ENCODE measurements at places on chromosomes 5 and 9.

DNA sequence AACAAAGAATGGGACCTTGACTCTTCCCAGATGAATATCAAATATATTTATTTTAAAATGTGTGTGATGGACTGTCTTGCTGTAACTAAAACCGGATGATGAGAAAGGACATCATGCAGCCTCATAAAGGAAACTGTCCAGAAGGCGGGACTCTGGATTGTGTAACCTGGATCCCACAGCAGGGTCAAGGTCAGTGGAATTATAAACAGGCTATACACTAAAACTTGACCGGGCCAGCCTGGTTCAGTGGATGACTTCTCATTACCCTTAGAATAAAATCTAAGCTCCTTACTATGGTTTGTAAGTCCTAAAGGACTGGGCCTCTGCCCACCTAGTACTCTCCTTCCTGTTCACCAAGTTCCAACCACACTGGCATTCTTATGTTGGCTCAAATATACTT lies 280.3 kb downstream of the ELAVL2 start:
- no peak for DNase-seq

GRCh38 chr5:60207040-60207439 lies 313.5 kb upstream of the PDE4D start:
- DNase-seq, result no peak

- no peak for DNase-seq
These were observed 7.1 kb downstream of the ANP32B start for GRCh38 chr9:97990259-97990658.

DNA sequence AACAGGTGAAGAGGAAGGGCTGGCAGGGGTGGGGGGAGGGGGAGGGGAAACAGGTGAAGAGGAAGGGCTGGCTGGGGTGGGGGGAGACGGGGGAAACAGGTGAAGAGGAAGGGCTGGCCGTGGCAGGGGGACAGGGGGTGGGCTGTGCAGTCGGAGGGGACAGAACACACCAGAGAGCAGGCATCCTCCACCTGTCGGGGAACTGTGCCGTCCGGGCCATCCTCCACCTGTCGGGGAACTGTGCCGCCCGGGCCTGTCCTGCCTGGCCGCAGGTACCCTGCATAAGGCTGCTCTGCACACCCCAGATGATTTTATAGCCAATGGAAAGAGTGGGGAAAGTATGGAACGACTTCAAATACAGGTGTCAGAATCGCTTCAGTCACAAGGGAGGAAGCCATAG lies 32.5 kb upstream of the PPP1R26 start:
- DNase-seq, result no peak

- no peak for DNase-seq
These were observed 402.7 kb upstream of the TNC start for GRCh38 chr9:115520646-115521045.

DNA sequence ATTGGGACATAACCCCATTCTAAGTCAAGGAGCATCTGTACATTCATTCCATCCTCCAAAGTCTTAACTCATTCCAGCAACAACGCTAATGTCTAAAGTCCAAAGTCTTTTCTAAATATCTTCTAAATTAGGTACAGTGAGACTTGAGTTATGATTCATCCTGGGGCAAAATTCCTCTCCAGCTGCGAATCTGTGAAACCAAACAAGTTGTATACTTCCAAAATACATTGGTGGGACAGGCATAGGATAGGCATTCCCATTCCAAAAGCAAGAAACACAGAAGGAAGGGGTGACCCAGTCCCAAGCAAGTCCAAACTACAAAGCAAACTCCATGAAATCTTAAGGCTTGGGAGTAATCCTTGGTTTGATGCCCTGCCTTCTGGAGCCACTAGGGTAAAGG lies 97.6 kb upstream of the FANCC start:
- DNase-seq, result no peak

- no peak for DNase-seq
These were observed 220.5 kb downstream of the GDNF start for GRCh38 chr5:37619353-37619752.

- DNase-seq, result no peak
These were observed 79.7 kb downstream of the MED27 start for GRCh38 chr9:131999692-132000551.

GRCh38 chr5:16733331-16734006 lies 116.7 kb upstream of the RETREG1 start:
- no peak for DNase-seq

- DNase-seq, result no peak
These were observed 75.3 kb upstream of the TBCA start for GRCh38 chr5:77851176-77852067.

GRCh38 chr9:111516061-111516465 lies 8.9 kb upstream of the ZNF483 start:
- no peak for DNase-seq

GRCh38 chr9:36922548-36922947 lies 111.5 kb downstream of the PAX5 start:
- DNase-seq, result no peak

GRCh38 chr9:78032730-78033457 lies 1.3 kb upstream of the GNAQ start:
- no peak for DNase-seq

DNA sequence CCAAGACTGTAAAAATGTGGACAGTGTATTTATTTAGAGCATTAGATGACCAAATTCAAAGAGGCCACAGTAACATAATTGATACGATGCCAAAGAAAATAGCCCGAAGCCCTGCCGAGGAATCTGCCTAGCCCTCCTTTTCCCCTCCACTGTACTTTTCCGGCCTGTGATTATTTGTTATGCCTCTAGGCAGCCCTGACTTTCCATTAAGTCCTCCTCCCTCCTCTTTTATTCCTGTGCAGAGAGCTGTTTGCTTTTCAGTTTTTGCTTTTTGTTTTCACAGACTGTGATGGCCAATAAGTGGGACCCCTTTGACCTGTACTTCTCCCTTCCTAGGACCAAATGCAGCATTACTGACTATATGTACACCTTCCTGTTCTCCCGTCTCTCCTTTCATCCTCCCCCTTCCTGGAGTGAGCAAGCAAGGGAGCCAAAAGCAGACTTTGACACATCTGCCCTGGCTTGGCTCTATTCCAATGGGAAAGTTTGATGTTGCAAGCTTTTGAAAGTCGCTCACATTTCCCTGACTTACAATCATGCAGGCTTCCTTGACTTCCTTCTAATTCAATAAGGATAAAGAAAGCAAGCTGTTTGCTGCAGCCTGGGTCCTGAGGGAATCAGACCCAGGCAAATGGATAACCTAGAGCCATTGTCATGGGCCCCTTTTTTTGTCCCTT lies 76.1 kb downstream of the NREP start:
- DNase-seq, result no peak

GRCh38 chr9:82449986-82450385 lies 461.4 kb downstream of the SPATA31D1 start:
- DNase-seq, result no peak

DNA sequence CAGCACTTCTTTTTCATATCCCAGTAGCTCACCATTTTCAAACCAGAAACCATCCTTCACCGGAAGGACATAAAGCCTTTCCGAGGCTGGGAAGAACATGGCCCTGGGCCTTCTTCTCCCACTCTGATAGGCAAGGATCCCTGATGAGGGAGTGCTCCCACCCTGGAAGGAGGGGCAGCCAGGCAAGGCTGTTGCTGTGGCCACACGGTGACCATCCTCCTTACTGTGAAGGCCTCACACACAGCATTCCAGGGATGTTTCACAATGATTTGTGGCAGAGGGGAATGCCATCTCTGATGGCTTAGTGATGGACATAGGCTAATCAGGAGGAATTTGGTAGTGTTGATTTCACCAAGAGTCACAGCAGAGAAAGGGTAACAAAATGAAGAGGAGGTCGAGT lies 130.7 kb downstream of the ADAMTS12 start:
- no peak for DNase-seq

DNA sequence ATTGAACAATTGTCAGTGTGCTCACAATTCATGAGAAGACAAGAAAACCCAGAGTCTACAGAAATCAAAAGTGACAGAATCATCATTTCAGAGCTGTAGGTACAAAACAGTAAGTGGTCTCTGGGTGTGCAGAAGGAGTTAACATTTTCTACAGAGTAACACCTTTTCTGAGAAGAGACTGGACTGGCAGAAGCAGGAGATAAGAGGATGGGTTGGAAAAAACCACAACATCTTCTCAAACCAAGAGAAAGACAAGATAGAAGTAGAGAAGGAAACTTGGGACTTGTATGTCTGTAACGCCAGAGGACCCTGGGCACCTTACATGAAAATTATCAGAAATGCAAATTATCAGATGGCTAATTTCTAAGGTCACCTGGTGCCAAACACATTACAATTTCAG lies 82.6 kb downstream of the ARL15 start:
- no peak for DNase-seq

GRCh38 chr9:37034305-37034937 lies 353 bp upstream of the PAX5 start:
- no peak for DNase-seq

GRCh38 chr5:144028058-144028457 lies 142.4 kb downstream of the YIPF5 start:
- no peak for DNase-seq

- DNase-seq, result no peak
These were observed 5.9 kb upstream of the RPS6 start for GRCh38 chr9:19385786-19386501.

GRCh38 chr9:90612957-90613356 lies 29.7 kb downstream of the DIRAS2 start:
- no peak for DNase-seq

GRCh38 chr5:81418606-81419005 lies 24.7 kb upstream of the ACOT12 start:
- DNase-seq, result no peak

DNA sequence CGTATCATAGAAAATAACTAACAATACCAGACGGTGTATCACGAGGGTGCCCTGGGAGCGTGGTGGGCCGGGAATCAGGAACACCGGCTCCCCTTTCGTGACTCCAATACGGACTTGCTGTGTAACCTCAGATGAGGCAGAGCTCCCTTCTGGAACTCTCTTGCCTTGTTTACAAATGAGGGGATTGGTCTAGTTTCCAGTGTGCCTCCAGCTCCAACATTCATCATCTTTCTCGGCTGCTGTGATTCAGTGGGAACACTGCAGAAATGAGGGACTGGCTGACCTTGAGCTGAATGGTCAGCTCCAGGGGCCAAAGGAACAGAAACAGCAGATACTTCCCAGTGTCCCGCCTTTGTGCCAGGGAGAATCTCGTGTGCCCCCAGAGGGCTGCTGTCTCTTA lies 22.6 kb upstream of the TGFBI start:
- no peak for DNase-seq

GRCh38 chr9:76218117-76218885 lies 175.9 kb downstream of the RFK start:
- no peak for DNase-seq

GRCh38 chr5:80931411-80931810 lies 28.8 kb upstream of the RASGRF2 start:
- no peak for DNase-seq

DNA sequence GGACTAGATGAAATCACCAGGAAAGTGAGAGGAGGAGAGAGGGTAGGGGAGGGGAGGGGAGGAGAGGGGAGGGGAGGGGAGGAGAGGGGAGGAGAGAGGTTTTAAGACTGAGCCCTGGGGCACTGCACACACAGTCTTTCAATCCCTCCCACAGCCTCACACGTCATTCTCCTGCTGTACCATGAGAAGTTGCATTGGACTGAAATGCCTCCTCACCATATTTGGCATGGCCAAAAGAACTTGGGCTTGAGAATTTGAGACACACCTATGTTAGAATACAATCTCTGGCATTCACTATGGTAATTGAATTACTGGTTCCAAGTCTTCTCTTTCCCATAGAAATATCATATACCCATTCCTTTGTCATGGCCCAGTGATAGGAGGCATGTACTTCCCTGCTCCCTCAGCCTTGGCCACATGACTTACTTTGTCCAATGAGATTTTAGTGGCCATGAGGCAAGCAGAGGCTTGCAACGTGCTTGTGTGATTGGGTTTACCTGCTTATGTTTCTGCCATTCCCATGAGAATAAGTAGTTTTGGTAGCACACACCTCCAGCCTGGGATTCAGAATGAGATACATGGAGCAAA lies 133.3 kb upstream of the SMARCA2 start:
- DNase-seq, result no peak

GRCh38 chr9:113997610-113998009 lies 80.5 kb downstream of the AMBP start:
- DNase-seq, result no peak

- no peak for DNase-seq
These were observed 216.2 kb downstream of the ENC1 start for GRCh38 chr5:74424162-74424868.

DNA sequence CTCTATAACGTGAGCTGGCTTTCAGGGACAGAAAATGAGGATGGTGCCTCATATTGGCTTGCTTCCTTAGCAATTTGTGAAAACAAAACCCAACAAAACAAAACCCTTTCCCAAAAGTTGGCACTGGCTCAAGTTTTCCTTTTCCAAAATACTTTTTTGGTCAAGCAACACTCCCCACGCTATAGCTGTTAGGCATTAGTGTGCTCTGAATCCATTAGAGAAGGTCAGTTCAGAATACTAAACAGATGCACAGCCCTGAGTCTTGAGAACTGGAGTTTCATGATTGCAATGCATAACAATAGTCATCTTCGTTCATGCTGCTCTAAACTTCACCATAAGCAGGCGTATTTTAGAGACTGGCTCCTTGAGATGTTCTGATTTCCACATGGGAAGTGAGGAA lies 172.0 kb upstream of the KLF9 start:
- DNase-seq, result no peak

- no peak for DNase-seq
These were observed 142.9 kb downstream of the PLK2 start for GRCh38 chr5:58317009-58317408.

DNA sequence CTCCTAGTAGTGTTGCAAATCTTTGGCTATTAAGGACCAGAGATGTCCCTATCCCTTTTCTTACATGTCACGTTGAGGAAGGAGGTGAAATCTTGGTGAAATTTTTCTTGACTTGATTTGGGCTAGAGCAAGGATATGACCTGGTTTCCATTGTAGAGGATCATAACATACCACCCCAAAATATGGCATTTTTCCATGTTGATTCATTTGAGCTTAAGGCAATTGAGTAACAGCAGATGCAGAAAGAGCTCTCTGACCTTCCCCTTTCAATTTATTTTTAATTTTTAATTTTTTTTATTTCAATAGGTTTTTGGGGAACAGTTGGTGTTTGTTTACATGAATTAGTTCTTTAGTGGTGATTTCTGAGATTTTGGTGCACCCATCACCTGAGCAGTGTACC lies 61.2 kb upstream of the MAP1B start:
- DNase-seq, result no peak

DNA sequence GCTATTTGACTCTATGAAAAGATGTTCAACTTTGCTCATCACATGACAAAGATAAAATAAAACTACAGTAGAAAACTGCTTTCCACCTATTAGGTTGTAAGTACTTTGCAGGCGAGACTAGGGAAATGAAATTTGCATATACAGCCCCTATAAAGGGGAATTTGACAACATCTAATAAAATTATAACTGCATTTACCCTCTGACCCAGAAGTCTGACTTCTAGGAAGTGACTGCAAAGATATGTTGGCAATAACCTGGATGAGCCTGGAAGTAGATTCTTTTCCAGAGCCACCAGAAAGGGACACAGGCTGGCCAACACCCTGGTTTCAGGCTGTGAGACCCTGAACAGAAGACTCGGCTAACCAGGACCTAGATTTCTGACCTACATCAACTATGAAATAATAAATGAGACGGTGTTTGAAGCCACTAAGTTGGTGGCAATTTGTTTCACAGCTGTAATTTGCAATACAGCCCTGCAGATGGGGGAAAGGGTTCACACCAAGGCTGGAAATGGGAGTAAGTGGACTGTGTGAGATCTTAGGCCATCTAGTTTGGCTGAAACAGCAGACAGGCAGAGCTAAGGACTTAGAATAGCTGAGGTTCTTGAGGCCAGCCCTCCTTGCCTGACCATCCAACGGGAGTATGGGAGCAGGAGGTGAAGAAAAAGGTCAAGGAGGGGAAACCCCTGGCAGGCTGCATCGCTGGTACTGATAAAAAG lies 106.6 kb downstream of the SIL1 start:
- no peak for DNase-seq

Measured in stimulated activated CD4-positive, alpha-beta T cell treated with anti-CD3 and anti-CD28 coated beads, Interleukin-1b, Interleukin-23, amount 100 ng/mL, for 24 hours (primary cell).